Esophagus muscularis mucosa (tissue), 4 donors: ENCODE measurements at places on chromosomes 1 and 21. TPM values are rescaled to one million over a fixed set of nuclear protein-coding genes. Genes with fewer than 3 reads are reported as not detected.
A peak's percentile ranks its signal among the peaks of the same experiment; 100 is the strongest.

GRCh38 chr1:244653439-244654107, 647 bp downstream of the DESI2 start:
- DNase-seq = no peak

- DNase-seq = peak; percentile 92
Observed at GRCh38 chr1:205598841-205599668, 32.8 kb downstream of the ELK4 start.

DNA sequence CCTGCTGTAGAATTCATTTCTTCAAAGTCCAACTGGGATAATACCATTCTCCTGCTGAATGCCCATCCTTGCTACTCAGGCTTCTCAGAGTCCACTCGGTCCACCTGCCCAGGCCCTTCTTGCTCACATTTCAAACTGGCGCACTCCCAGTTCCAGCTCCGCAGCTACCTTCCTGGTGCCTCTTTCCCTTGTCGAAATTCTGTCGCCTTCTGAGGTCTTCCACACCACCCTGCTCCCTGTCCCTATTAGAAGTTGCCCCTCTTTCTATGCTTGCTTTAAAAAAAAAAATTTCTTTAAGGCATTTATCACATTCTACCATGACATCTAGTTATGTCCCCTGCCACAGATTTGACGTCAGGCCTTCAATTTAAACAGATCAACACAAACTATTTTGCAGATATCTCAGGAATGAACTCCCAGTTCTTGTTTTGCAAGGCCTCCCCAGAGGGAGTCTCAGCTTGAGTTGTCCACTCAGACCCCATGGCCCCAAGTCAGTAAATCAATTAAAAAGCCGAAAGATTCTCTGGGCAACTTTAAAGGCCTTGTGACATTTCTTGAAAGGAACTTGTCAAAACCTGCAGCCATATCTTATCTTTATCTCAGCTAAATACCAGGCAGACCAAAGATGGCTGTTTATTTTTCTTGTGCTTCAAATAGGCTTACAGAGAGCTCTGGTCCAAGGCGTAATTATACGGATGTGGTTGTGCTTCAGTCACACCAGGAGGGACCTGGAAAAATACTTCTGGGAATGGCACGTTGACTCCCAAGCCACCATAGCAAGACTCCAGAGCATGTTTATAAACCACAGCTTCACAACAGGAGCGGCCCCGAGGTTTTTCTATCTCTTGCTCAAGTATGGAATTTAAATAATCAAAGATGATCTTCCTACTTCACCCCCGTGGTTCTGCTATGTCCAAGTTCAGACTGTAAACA, 2.2 kb downstream of the FAM89A start:
- DNase-seq = no peak

DNA sequence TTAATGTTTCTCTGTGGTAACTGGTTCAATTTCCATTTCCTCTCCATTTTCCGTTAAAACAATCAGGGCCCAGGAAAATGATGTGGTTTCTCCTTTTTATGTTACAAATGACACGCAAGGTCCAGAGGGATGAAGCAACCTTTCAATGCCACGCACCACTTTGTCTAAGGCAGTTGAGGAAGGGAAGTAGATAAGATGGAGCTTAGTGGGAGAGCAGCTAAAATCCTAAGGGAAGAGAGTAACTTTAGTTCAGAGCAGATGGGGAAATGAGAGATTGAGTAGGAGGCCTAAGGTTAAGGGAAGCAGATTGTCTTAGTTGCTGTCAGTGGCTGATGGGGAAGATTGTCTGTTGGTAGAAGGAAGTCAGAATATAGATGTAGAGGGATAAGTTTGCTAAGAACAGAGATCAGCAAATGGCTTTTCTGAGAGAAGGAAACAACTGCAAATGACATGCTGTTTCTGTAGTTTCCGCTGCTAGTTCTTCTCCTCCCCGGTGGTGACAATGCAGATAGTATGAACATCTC, 660 bp downstream of the CD1C start:
- no peak for DNase-seq

GRCh38 chr1:60156371-60156770, 82.8 kb upstream of the C1orf87 start:
- DNase-seq = no peak

DNA sequence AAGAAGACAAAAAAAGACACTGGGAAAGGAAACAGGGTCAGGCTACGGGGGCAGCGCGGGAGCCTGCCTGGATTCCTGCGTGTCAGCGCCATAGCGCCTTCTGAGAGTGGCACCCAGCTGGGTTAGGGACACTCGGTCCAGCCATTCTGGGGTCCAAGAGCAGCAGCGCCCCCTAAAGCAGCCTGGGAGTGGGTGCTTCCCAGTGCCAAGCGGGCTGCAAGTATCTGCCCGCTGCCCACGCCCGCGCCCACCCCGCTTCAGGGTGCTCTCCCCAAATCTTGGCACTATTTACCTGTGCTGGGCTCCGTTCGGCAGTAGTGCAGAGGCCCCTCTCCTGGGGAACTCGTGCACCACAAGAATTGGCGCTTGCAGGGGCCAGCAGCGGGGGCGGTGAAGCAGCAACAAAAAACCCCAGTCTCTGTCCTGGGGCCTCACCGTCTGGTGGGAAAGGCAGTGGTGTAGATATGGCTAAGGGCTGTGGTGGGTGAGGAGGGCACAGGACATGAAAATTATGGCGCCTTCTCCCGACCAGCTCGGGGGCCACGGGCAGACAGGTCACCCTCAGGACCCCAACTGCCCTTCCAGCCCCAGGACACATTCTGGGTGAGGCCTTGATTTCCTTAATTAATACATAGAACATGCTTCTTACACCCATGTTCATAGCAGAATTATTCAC, 24.1 kb upstream of the LBR start:
- DNase-seq = no peak

GRCh38 chr1:83697961-83698360, 301.0 kb downstream of the TTLL7 start:
- no peak for DNase-seq

- DNase-seq = no peak
Observed at GRCh38 chr1:188949701-188950100, 1528.0 kb downstream of the BRINP3 start.

GRCh38 chr1:87331365-87332241, 2.9 kb downstream of the LMO4 start:
- peak; percentile 96 for DNase-seq

DNA sequence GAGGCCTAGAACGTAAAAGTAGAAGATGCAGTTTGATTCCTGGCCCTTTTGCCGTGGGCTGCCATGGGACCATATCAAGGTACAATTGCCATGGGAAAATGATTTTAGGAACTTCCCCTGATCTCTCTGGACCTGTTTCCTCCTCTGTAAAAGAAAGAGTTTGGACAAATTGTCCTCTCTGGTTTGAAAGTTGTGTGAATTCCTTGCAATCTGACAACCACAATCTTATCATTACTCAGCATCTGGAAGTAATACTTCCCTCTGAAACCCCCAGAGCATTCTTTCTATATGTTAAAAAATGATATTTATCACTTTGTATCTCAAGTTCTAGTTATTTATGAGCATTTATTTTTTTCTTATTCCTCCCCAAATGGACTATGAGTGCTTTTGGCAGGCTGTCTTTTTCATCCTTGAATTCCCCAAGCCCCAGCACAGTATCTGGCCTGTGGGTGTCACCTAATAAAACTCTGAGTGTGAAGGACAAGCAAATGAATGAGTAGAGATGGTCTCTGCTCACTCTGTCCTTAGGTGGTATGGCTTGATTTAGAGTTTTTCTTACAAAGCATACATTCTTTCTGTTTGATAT, 181.1 kb downstream of the DYRK1A start:
- DNase-seq = no peak

- no peak for DNase-seq
Observed at GRCh38 chr1:240619906-240620621, 8.1 kb upstream of the GREM2 start.

DNA sequence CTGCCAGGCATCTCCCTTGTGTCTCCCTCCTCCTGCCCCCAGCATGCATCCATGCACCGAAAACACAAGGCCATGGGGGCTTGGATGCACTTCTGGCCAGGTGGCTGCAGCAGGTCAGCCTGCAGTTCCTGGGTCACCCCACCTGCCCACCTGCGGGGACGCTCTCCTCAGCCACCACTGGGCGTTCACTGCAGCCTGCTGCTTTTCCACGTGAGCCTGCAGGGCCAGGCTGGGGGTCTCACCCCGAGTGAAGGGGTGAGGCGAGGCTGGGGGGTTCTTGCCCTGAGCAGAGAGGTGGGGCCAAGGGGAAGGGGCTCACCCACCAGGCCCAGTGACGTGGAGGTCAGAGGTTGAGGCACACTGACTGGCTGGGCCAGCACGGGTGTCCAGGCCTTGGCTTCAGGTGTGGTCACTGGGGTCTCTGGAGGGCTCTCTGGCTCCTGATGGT, 64.6 kb downstream of the WNT9A start:
- DNase-seq = peak; percentile 90

GRCh38 chr1:3042481-3042880, 21.2 kb downstream of the ACTRT2 start:
- DNase-seq = no peak

DNA sequence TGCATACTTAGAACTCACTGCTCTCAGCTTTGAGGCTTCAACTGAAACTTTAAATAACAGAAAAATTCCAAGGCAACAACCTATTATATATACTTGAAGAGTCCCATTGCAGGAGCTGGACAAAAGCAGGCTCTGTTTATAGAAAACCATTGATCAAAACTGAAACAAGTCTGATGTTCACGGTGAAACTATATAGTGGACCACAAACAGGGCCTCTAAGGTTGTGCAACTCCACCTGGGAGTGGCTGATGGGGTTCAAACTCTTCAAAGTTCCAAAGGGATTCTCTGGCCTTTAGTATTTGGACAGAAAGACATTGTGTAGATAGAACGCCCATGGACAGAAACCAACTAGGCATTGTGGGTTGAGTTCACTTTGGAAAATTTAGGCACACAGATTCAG, 140.3 kb downstream of the ZC3H11B start:
- no peak for DNase-seq

DNA sequence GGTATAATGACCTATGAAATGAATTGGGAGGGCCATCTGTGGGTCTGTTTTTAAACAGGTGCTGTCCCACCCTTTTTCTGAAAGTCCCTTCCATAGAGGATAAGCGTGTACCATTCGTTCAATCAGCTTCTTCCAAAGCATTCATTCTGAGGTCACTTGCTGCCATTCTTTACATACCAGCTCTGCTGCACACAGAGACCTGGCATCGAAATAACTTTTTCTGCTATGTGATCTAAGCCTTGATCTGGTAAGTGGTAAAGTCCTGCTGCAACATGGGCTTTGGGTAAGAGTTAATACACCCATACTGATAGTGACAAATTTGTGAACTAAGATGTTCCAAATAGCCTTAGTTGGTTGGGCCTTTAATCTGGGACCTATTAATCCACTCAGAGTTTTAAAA, 38.9 kb downstream of the DR1 start:
- no peak for DNase-seq

- DNase-seq = no peak
Observed at GRCh38 chr1:119288751-119289150, 79.8 kb upstream of the HAO2 start.

- no peak for DNase-seq
Observed at GRCh38 chr21:25494804-25495203, 112.5 kb downstream of the MRPL39 start.

- DNase-seq = no peak
Observed at GRCh38 chr1:160460214-160460642, 59.9 kb downstream of the VANGL2 start.

DNA sequence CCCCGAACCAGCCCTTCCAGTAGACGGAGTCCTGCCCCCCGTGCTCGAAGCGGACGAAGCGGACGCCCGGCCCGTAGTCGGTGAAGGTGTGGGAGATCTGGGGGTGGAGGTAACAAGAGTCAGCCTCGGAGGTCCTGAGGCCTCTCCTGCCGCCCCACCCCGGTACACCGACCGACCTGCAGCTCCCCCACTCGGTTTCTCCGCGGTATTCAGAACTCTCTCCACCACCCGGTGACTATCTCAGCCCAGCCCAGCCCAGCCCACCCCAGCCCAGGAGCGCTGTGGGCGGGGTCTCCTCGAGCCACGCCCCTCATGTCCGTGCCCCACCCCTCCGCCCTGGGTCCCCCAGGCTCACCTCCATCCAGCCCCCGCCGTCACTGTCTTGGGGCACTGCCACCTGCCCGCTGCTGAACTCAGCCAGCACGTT, 5.5 kb downstream of the FBXO2 start:
- DNase-seq = no peak

DNA sequence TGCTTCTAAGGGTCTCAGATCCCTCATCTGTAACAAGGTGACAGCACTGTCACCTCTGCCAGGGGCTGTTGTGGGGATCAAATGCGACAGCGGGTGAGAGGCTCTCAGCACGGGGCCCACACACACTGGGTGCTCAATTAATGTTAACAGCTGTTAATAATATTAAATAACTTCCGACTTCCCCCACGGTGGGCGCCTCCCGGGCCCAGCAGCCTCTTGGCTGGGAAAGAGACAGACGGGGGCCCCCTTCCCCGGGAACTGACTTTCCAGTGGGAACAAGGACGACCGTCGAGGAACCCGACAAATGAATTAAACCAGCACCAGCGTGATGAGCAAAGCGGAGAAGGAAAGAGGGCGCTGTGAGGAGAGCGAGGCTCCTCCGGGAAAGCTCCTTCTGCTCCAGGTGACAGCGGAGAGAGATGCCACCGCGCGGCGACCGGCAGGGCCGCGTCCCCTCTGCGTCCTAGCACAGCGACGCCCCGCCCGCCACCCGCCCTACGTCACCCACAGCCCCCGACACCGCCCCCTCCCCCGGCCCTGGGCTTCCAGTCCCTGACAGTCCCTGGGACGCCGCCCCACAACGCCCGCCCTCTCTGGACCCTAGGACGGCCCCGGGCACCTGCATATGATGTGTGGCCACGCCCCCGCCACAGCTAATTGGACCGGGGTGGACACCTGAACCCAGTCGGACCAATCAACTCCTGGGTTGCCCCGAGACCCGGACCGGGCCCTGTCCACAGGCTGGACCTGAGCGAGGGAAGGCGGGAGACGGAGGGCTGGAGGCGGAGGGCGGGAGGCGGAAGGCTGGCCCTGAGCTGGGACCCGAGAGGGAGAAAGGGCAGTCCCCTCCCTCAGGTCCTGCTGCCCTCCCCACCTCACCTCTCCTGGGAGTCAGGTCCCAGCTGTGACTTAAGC, 38.2 kb downstream of the MATN1 start:
- DNase-seq = no peak

Gene GJA4
- total RNA-seq = 29.4 TPM

Gene RGS8
- total RNA-seq = 0.06 TPM

Gene PCBP3
- 8.5 TPM for total RNA-seq

Gene CRNN
- total RNA-seq = not detected

Gene ATP6V1G3
- not detected for total RNA-seq
